Endodermal cell (in vitro differentiated cells): ENCODE measurements at places on chromosomes 11 and 22.
A peak's percentile ranks its signal among the peaks of the same experiment; 100 is the strongest.

DNA sequence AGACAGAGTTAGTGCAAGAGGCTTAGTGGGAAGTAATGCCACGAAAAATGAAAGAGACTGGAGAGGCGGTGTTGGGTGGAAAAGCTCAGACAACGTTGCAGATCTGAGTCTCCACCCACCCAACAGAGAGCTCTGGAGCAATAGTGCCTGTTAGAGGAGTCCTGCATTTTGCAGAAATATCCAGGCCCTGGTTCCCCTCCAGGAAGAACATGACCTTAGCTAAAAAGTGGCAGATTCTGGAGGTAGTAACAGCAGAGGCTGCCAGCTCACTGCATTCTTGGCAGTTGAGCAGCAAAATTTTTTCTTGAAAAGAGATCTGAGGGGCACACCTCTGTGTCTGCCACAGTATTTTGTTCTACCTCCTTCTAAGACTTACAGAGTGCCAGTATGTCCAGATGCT, 27.7 kb upstream of the BIRC3 start:
- DNase-seq = no peak

DNA sequence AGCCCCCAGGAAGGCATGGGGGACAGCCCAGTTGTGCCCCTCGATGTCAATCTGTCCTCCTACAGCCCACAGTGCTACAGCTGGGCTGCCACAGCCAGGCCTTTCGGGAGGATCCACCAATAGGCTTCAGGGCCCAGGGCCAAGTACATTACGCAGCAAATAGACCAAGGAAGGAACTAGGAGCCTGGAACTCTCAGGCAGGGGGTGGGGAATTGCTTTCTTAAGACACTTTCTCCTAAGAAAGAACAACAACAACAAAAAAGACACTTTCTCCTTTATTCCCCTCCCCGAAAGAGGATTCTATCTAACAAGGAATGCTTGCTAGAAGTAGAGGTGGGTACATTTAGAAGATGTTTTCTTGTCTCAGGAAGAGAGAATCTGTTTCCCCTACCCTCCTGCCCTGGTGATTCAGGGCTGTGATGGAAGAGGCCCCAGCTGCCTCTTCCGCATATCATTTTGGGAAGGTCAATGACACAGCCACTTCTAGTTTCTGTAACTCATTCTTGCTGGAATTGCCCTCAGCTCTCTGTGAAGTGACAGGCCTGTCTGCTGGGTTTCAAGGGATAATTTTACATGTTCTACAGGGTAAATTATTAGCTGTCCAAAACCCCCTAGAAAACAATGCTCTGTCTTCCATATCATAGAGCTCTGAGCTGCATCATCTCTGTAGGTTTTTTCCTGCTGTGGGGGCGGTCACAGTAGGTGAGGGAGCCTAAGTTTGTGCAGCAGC, 6.0 kb upstream of the MALAT1 start:
- DNase-seq = peak; percentile 66

DNA sequence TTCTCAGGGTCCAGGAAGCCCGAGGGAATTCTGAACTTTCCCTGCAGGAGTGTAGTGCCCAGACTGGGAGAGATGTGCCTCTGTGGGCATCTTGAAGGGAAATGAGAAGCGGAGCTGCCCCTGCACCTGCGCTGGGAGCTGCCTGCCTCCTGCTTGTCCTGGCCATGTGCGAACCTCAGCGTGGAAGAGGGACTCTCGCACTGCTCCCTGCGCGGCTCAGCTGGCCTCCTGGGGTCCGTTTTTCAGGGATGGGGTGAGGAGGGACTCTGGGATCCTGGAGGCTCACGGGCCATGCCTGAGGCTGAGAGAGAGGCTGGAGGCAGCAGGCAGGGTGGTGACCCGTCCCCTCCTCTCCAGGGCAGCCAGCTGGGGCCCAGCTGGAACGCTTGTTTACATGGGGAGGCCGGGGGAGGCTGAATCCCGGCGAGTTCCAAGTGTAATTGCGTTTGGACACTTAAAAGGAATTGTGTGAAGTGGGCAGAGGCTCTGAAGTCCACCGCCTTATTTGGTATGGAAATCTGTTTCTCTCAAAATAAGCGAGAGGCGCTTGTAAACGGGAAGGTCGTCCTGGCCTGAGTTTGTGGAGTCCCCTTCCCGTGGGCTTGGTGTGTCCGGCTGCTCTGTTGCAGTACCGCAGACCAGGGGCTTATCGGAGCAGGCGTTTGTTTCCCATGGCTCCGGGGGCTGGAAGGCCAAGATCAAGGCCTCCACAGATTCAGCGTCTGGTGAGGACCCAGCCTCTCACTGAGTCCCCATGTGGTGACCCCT, 1.2 kb upstream of the MRGPRF start:
- DNase-seq = peak; percentile 72

GRCh38 chr22:33512908-33513307, 407.4 kb downstream of the LARGE1 start:
- DNase-seq = no peak

- peak; percentile 95 for DNase-seq
Observed at GRCh38 chr11:64743591-64744543, at the start of gene RASGRP2. TSS of gene RASGRP2 (minus strand) at chr11:64744142. CDS start at chr11:64742866, 1,276 bp downstream.

DNA sequence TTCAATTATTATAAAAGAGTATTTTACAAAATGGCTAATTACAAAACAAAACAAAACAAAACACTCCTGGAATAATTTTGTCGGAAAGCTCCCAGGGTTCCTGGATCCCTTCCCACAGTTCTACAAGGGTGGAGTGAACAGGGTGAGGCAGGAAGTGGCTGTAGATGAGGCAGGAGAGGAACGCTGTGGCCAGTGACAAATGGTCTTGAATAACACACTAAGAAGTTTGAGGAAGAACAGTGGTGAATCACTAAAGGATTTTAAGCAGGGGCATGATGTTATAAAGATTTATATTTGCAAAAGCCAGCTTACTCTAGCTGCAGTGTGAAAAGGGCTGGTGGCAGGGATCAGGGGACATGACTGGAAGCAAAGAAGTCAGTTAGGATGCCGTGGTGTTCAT, 33.8 kb upstream of the APOA1 start:
- no peak for DNase-seq

- DNase-seq = no peak
Observed at GRCh38 chr11:103946793-103947545, 89.5 kb upstream of the DDI1 start.

DNA sequence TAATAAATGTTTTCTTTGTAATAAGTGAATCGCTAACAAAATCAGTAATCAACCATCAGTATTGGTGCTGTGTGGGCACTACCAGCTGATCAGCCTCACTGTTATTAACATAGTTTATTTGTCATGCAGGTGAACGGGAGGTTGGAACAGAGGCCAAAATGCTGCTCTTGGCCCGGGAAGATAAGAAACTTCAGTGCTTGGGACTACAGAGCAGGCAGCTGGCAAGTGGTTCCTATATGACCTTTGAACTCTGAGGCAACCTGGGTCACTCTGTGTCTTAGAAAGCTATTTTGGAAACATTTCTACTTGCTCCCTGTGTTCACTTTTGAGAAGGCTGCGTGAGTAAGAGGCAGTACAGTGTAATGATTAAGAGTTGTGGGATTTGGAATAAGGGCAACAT, 36.5 kb upstream of the DNAJB13 start:
- no peak for DNase-seq

- DNase-seq = peak; percentile 55
Observed at GRCh38 chr11:26297189-26297975, 34.5 kb upstream of the ANO3 start.

- peak; percentile 57 for DNase-seq
Observed at GRCh38 chr11:117428186-117428855, 100.7 kb downstream of the CEP164 start.

- no peak for DNase-seq
Observed at GRCh38 chr11:98835335-98835734, 185.4 kb upstream of the CNTN5 start.

DNA sequence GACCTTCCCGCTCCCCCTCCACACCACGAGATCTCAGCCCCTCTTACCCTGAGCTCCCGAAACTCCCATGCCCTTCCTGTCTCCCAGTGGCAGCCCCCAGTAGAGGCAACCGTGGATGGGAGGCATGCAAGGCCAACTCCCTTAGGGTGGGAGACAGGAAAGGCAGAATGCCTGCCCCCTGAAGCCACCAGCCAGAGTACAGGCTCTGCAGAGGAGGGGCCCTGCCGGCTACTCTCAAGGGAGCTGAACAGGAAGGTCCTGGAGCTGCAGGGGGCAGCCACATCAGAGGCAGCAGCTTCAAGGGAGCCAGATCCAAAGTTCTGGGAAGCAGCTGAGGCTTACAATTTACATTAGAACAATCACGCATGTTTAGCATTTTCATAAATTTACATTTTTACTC, 38.3 kb downstream of the PDE2A start:
- peak; percentile 72 for DNase-seq

- no peak for DNase-seq
Observed at GRCh38 chr11:80827781-80828180, 1387.0 kb upstream of the TENM4 start.

GRCh38 chr11:59610289-59610688, 5.3 kb downstream of the OSBP start:
- DNase-seq = no peak

DNA sequence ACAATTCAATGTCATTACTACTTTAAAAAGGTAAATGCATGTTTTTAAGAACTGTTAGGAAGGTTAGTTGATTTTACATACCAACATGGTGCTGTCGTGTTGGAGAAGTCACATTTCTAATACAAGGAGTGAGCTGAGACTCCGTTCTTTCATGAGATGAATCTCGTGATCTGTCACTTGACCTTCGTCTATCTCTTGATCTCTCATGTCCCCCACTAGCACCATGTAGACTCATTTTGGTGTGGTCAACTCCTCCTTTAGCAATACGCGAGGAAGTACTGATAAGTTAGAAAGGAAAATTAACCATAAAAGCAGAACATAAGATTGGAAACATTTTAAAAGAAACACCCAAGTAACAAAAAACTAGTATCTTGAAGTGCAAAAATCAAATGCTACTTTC, 41.5 kb downstream of the BTBD10 start:
- DNase-seq = no peak

DNA sequence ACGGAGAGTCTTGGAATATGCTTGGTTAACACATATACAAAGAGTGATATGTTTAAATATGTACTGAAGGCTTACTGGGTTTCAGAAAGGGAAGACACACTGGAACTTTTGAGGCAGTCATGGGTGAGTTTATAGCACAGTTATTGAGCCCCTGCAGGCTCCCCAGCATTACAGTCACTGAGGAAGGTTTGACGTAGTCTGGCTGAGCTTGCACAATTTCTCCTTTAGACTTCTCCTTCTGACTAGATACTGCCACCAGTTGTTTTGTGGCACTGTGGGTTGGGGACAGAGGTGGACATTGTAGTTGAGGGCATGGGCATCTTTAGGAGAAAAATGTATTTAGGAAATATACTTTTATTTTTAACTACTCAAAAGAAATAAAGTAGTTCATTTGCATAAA, 285.4 kb downstream of the C11orf87 start:
- no peak for DNase-seq

DNA sequence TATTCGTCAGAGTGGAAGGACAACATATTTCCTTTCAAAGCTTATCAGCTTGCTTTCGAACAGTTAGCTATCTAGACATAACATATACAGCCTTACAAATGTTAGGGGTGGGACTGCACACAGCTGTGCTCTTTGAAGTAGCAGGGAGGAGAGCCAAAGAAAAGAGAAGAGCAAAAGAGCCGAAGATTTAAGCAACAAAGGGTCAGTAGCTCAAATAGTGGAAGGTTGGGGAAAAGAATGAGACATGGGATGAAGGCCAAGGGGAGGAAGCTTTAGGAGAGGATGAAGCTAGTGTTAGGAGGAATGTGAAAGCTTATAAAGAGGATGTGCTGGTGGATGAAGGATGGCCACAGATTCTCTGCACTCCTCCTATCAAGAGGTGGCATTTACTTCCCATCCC, 31.8 kb upstream of the IGSF22 start:
- DNase-seq = no peak

GRCh38 chr22:49492741-49493251, 334.9 kb downstream of the BRD1 start:
- no peak for DNase-seq

DNA sequence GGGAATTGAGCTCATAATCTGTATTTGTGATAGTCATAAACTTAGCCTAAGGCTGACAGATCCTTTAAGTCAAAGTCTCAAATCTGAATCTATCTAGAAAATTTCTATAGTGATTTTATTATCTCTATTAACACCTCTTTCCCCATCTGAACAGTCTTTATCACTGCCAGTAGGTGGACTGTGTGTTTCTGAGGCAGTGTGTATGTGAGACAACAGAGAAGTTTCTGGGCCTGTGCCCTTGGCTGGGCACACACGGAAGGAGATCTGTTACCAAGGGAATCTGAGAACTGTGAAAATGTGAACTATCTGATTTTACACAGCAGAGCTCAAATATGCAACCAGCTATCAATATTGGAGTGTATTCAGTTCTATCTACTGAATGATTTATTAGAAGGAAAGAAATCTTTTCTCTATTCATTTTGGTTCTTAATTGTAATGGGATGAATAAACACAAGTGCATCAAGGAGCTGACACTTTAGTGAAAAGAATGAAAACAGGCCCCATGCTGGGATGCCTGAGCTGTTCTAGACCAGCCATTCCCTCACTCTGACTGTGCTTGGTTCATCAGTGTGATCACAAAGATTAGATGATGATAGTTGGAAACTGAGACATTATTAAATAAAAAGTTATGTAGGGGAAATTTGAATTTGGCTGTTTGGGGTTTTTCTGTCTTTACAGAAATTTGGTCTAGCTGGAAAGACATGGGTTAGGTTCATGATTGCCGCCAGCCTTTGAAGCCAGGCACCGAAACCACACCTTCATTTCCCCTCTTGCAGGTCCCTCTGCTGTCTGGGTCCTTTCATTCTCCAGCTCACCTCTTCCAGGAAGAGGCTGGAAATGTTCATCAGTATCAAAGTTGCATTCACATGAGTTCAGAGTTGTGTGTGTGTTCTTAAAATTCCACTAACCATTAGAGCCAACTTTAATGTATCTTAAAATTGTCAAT, 68.1 kb downstream of the LIF start:
- no peak for DNase-seq

GRCh38 chr11:17745023-17745772, 10.6 kb downstream of the KCNC1 start:
- DNase-seq = no peak

DNA sequence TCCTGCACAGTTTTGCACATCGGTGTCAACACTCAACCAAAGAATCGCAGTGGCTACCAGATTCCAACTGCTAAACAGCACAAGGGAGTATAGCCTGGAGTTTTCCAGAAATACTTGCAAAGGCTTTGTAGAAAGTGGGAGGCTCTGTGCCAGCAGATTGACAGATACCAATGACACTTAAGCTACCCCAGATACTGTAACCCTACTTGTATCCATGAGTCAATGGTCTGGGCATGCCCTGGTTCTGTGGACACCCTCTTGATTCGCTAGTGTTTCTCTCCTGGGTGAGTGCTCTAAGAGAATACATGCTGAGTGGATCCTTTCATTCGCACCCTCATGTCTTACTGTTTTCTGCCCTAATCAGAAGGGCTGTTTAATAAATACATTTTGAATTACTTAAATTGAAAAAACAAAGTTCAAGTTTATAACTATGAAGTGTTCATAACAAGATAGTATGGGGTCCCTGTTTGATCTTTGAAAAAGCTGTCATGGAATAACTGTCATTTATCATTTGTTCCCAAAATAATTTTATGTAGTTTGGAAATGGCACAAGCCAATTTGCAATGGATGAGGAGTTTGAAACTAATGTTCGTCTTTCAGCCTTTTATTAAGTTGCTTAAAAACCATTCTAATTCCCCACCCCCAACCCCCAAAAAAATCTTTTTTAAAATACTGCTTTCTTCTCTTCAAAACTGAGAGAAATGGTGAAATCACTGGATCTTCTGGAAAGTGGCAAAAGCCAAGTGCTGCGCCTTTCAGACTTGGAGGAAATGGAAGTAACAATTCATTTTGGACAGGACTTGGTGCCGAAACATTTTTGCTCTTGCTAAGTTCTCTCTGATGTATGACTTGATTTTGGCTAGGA, 600.5 kb upstream of the TENM4 start:
- DNase-seq = no peak

- DNase-seq = no peak
Observed at GRCh38 chr22:35812600-35812999, 94.9 kb downstream of the APOL5 start.
